ENCODE measurements at places on chromosomes 2 and 18.

DNA sequence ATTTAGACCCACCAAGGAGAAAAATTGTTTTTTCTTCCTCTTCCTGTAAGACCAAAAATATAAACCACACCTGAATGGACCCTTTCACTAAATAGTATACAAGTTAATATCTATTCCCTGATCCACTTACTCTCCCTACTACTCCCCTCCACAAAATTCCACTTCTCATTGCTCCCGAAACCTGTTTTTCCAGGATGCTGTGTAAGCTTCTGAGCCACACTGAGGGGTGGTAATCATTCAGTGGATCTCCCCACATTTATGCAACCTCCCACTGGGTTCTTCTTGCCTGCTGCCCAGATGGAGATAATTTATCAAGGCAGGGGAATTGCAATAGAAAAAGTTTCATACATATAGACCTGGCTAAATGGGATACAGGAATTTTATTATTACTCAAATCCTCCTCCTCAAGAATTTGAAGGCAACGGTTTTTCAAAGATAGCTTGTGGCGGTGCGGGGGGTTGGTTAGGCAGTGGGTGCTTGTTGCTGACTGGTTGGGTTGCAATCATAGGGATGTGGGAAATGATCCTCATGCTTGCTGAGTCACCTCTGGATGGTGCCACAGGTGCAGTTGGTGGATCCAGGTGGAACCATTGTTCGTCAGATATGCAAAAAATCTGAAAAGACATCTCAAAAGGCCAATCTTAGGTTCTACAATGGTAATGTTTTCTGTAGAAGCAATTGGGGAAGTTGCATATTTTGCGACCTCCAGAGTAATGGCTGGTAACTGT lies 970.3 kb downstream of the CNTNAP5 start:
- no peak for DNase-seq

GRCh38 chr2:75994759-75995158 lies 284.0 kb upstream of the GCFC2 start:
- DNase-seq, result no peak

GRCh38 chr2:204015118-204015843 lies 78.7 kb downstream of the ICOS start:
- no peak for DNase-seq

GRCh38 chr2:137229834-137230233 lies 464.5 kb downstream of the THSD7B start:
- DNase-seq, result no peak

GRCh38 chr2:143513081-143513480 lies 383.9 kb downstream of the ARHGAP15 start:
- peak; percentile 74 for DNase-seq

- peak; percentile 55 for DNase-seq
Measured at GRCh38 chr2:235779444-235779896, 285.6 kb downstream of the AGAP1 start.

GRCh38 chr2:125450092-125450491 lies 1205.9 kb upstream of the GYPC start:
- DNase-seq, result no peak

DNA sequence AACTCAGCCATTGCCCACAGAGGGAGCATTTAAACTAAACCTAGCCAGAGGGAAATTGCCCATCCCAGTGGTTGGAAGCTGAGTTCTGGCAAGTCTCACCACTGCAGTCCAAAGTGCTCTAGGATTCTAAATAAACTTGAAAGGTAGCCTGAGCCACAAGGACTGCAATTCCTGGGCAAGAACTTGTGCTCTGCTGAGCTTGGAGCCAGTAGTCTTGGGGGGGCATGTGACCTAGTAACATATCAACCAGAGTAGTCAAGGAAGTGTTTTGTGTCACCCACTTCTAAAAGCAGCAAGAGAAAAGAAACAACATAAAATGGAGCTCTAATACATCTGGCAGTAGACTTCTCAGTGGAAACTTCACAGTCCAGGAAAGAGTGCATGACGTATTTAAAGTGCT lies 167.0 kb downstream of the PTH2R start:
- no peak for DNase-seq

GRCh38 chr18:57698571-57699276 lies 77.1 kb upstream of the NARS1 start:
- DNase-seq, result no peak

DNA sequence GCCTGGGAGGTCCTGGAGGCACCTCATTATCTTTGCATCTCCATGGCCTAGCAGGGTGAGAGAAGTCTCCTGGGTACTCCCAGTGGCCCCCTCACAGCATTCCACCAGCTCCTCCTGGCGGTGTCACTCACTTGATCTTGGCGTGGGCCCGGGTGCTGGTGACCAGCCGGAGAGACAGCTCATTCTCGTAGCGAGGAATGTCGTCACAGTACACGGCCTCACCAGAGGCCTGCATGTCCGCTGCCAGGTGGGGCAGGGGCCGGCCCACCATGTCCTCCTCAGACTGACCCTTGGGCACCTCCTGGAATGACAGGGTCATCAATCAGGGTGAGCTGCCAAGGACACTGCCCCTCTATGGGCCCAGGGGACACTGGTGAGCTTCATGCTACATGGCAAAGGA lies 42.4 kb downstream of the XDH start:
- no peak for DNase-seq

DNA sequence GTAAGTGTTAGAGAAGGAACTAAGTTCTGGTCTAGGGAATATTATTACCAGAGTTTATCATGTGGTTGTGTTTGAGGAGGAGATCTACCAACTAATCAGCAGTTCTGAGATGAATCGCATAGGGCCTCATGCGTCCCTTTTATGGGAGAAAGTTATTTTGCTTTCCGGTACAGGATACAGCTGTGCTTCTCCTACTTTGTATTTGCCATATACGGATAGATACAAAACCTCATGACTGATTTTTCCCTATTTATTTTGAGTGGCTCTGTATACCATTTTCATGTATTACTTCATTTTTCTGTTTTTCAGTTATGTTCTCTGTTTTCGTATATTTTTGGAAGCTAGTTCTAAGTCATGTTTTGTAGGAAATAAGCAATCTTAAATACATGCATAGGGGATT lies 66.8 kb downstream of the ACSL3 start:
- no peak for DNase-seq

DNA sequence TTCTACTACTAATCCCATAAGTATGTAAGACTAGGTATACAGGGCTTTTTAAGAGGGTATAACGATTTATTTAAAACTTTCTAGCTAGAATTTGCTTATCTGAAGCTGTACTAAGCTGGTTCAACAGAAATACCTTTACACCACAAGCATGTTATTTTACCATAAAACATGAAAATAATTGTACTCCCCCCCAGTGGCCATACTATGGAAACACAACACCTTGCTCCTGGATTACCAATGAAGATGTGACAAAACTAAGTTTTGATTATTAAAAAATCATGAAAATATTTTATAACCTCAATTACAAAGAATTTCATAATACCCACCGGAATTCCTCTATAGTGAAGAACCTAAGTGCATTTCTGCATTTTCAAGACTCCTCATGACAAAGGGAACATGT lies 27.3 kb downstream of the LPIN2 start:
- peak; percentile 12 for DNase-seq

GRCh38 chr2:159409116-159409800 lies 122.8 kb upstream of the WDSUB1 start:
- DNase-seq, result no peak

DNA sequence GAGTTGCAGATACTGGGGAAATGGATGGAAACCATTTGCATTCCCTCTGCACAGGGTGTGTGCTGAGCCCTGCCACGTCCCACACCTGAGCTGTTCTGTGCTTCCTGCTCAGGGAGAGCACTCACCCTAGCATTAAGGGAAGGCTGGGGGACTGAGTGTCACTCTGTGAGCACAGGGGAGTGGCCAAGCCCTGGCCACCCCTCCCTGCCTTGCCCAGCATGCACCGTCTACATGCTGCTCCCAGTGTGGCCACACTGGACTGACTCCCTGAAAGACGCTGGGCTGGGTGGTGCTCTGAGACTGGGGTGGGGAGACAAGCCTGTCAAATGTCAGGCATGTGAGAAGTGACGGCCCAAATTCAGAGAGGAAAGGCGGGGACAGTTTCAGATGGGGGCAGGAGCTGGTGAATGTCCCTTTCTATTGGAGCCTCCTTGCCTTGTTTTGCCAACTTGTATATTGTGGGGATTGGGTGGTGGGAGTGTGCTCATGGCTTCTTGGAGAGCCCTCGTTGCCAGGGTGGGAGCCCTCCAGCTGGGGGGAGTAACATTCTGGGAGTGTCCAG lies 298.4 kb upstream of the HS6ST1 start:
- DNase-seq, result no peak

DNA sequence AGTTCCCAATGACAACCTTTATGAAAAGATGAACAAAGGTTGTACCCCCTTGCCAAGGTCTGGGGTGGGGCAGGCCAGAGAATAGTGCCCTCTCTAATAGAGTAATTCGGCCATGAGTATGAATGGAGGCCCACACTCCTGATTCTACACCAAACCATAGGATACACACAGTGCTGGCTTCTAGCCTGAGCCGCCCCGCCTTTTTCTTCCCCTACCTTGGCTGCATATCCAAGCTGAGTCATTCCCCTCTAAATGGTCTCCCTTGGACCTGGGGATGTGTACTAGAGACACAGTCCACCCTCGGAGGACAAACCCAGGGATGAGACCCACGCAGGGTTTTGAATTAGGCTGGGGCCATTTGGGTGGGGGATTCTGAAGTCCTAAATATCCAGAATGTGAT lies 107.2 kb upstream of the CAPN13 start:
- no peak for DNase-seq

DNA sequence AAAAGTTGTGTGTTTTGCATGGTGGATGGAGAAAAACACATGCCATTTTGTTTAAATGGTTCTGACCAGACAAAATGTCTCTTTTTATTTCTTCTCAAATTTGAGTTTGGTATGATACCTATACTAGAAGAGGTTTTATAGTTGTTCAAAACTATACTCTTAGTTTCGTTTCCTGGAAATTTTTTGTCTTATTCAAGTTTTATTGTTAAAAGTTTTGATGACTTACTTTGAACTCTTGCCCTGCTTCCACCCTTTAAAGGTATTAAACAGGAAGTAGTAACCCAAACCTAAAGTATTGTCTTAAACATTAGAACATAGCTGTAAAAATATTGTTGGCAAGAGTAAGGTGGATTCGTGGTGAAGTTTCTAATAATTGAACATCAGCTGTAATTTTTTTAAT lies 98.2 kb downstream of the BABAM2 start:
- DNase-seq, result no peak

- DNase-seq, result no peak
Measured at GRCh38 chr2:46643951-46644350, 164.6 kb downstream of the TMEM247 start.

GRCh38 chr2:196530910-196531309 lies 108.6 kb upstream of the CCDC150 start:
- DNase-seq, result no peak

DNA sequence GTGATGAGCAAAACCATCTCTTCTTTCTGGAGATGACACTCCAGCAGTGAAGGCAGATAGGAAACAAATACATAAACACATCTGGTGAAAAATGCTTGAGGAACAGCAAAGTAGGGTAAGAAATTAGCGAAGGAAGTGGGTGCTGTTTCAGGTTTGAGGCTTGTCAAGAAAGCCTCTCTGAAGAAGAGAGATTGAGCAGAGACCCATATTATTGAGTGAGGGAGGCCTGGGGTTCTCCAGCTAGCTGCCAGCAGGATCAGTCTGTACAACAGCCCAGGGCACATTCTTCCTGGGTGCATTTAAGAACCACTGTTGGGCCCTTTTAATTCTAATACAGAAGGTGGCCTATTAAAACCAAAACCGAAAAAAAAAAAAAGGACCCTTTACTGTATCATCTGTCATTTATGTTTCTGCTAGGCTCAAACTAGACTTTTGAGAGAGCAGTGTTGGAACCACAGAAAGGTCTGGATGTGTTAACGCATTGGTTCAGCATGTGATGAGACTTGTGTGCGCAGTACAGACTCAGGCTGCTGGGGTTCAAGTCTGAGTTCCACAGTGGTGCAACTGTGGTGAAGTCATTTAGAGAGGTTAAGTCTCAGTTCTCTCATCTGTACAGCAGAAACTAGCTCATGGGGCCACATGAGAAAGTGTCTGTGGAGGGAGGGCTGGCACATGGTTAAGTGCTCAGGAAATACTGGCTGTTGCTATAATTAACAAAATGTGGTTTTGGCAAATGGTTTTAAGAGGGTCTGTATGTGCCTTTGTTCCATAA lies 28.9 kb downstream of the MGAT5 start:
- DNase-seq, result no peak

DNA sequence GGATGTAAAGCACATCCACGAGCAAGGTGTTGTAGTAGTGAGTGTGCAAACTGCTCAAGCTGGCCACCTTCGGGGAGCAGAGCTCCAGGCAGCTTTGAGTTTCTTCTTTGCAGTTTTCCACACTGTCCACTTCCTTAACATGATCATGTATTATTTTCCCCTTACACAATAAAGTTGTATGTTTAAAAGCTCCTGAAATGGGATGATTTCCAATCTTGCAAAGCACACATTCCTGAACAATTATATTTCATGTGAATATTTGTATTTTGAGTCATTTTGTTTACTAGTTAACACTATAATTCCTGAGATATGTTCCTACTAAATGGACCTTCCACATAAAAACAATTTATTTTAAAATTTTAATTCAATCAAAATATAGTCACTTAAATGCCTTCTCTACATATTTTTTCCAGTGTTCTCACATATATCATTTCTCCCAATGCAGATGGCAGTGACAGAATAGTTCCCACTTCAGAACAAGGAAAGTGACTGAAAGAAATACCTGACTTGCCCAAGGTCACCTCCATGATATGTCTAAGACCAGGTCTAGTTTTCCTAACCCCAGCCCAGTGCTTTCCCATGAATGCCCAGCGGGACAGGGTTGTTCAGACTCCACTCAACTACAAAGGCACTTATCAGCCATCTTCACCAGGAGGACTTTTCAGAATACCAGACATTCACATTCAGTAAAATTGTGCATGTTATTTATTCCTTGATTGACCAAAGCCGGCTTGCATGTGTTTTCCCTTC lies 5.5 kb downstream of the CYB5A start:
- DNase-seq, result no peak

GRCh38 chr2:42792583-42793333 lies at the start of gene HAAO:
TSS of gene HAAO (minus strand) at chr2:42792583. CDS start at chr2:42792536, 47 bp downstream.
- no peak for DNase-seq

GRCh38 chr2:152637251-152637650 lies 80.0 kb downstream of the PRPF40A start:
- DNase-seq, result no peak

- no peak for DNase-seq
Measured at GRCh38 chr18:8073167-8073566, 506.1 kb downstream of the PTPRM start.
